Sigmoid colon (tissue), 7 donors: ENCODE measurements at places on chromosomes 4 and X. TPM values are rescaled to one million over a fixed set of nuclear protein-coding genes. Genes with fewer than 3 reads are reported as not detected.

DNA sequence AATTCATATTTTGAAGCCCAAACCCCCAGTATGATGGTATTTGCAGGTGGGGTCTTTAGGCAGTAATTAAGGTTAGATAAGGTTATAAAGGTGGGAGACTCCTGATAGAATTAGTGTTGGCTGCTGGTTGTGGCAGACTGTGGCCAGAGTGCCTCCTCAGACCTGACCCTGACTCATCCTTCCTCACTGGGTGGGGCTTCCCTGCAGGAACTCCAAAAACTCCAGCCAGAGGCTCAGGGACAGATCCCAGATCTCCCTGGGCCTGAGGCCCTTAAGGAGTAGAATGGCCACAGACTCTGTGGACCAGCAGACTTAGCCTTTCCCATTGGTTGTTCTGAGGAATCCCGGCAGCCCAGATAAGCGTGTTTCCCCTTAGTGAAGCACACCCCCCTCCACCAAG, 463.0 kb upstream of the CPEB2 start:
- no peaks in the 10 kb centered on the region for H3K27me3 ChIP-seq
- no peaks in the 10 kb centered on the region for H3K36me3 ChIP-seq
- no peak for DNase-seq
- H3K4me1 ChIP-seq, result no peaks in the 10 kb centered on the region
- no peak overlapping the region for H3K4me3 ChIP-seq
- H3K27ac ChIP-seq, result no peak overlapping the region

NAA11 gene
- not detected for total RNA-seq

DNA sequence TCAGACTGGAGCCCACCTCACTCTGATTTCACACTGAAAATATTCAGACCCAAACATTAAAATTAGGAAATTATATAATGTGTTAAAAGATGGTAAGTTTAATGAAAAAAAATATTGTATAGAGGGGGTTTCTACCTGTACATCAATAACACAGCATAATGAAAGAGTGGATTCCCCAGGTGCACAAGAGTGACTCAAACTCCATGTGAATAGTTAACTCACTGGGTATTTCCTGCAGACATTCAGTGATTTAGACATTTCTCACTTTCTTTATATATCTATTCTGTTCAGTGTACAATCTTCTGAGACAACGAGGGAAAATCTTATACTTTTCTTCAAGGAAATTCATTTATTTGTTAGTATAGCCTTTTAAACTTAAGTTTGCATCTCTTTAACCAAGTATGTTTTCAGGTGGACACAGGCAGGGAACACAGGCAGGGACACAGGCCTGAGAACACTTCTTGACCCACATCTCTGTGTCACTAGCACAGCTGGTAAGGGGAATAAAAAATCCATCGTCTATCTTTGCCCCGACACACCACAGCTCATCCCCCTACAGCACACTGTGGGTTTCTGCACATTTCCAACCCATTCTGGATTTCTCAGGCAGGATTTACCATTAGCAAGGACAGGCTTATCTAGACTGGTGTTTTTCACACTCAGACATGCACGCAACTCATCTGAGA, 525.5 kb upstream of the BOD1L1 start:
- H3K36me3 ChIP-seq, result no peaks in the 10 kb centered on the region
- no peak for DNase-seq
- H3K27me3 ChIP-seq, result no peaks in the 10 kb centered on the region
- H3K4me1 ChIP-seq, result no peaks in the 10 kb centered on the region
- H3K27ac ChIP-seq, result no peak overlapping the region

AREG gene
- total RNA-seq, result 1.1 TPM

- H3K27me3 ChIP-seq, result no peaks in the 10 kb centered on the region
- no peak overlapping the region for H3K27ac ChIP-seq
- peaks cover 8% of the 10 kb centered on the region for H3K4me1 ChIP-seq
- DNase-seq, result no peak
Observed at GRCh38 chrX:40931921-40932320, 153.3 kb upstream of the USP9X start.

DNA sequence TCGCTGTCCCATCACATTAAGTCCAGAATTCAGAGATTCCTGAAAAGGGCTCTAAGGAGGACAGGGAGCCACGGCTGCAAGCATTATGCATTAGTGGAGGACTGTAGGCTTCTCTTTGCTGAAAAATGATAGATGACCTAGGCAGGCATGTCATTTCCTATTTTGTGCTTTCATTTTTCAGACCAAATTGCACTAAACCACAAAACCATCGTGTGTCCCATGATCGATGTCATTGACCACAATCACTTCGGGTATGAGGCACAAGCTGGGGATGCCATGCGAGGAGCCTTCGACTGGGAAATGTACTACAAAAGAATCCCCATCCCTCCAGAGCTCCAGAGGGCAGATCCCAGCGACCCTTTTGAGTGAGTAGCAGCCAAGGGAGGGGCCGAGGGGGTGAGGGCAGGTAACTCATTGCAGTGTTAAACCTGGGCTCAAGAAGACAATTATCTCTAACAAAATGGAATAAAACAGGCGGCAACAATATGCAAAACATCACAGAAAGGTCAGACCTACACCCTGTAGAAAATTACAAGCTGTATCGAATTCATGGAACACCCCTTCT, 355.2 kb upstream of the GALNT7 start:
- H3K27ac ChIP-seq, result no peak overlapping the region
- H3K27me3 ChIP-seq, result no peaks in the 10 kb centered on the region
- H3K4me3 ChIP-seq, result no peak overlapping the region

DNA sequence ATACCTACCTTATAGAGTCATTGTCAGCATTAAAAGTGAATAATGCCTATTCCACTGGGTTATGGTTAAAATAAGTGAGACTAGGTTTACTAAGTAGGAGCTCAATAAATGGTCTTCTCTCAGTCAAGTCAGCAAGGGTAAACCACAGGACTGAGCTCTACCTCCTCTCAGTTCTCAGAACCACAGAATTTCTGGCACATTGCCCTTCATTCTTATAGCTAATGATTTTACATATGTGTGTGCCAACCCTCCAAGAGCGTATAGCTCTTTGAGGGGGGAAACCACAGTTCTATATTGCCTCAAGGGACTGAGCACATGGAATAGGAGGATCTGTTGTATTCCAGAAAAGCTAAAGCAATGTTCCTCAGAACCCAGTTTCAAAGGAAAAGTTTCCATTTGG, 124.8 kb downstream of the ATG4A start:
- H3K4me1 ChIP-seq, result no peaks in the 10 kb centered on the region
- no peaks in the 10 kb centered on the region for H3K27me3 ChIP-seq
- H3K36me3 ChIP-seq, result no peaks in the 10 kb centered on the region

DNA sequence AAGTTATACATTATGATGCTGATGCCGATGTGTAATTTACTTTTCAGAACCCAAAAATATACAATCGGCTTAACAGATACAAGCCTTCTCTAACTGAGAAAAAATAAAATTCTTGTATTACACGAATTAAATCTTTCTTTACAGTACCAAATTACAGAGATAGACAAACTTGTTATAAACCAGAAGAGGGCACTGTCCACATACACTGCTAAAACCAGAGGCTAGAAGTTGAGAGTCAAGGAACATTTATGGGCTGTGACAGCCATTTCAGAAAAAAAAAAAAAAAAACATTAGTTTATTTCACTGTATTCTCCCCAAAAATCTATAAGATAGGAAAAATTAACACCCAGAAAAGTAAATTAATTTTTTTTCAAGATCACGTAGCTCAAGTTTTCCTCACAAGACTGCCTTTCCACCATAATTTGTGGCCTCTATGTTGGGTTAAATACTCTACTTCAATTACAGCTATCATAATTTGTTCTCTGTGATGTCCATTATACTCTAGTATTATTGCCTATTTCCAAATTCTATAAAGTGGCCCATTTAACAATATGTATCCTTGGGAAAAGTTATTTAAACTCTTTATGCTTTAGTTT, 12.0 kb downstream of the EREG start:
- H3K27me3 ChIP-seq, result no peaks in the 10 kb centered on the region
- no peaks in the 10 kb centered on the region for H3K36me3 ChIP-seq
- DNase-seq, result no peak
- no peaks in the 10 kb centered on the region for H3K4me1 ChIP-seq
- no peak overlapping the region for H3K27ac ChIP-seq

OPN1MW2 gene
- total RNA-seq, result not detected

- no peaks in the 10 kb centered on the region for H3K27me3 ChIP-seq
- no peaks in the 10 kb centered on the region for H3K36me3 ChIP-seq
- no peaks in the 10 kb centered on the region for H3K4me1 ChIP-seq
- no peak overlapping the region for H3K27ac ChIP-seq
- H3K4me3 ChIP-seq, result no peak overlapping the region
Observed at GRCh38 chr4:120991885-120992284, 69.4 kb upstream of the PRDM5 start.

TNMD gene
- total RNA-seq, result not detected

RPL39 gene
- 1,495 TPM for total RNA-seq

DNA sequence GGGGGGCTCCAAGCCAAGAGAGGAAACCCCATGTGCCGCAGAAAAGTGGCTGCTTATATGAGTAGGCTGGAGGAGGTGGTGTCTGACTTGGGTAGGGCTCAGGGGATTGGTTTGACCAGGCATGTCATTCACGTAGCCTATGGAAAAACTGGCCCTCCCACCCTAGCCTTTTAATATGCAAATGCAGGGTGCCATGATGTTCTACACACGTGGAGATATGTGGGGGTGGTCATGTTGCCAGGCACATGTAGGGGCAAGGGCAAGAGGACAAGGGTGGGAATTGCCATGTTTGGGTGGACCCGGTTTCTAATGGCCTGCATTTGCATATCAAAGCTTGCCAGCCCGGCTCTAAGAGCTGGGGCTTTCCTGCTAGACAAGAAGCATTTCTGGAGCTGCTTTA, 86.9 kb upstream of the SHISA3 start:
- no peaks in the 10 kb centered on the region for H3K27me3 ChIP-seq
- no peak for DNase-seq
- H3K36me3 ChIP-seq, result no peaks in the 10 kb centered on the region
- peaks cover 8% of the 10 kb centered on the region for H3K4me1 ChIP-seq

ZC4H2 gene
- 13.3 TPM for total RNA-seq
